ENCODE measurements at places on chromosomes 6 and 20. TPM values are rescaled to one million over a fixed set of nuclear protein-coding genes. Genes with fewer than 3 reads are reported as not detected.

The FYN gene
- total RNA-seq = 27.6 TPM

The C6orf58 gene
- not detected for total RNA-seq

The SUMO4 gene
- total RNA-seq = not detected

The KCNQ5 gene
- not detected for total RNA-seq

The RAD21L1 gene
- 0.11 TPM for total RNA-seq

The LY6G5C gene
- 1.6 TPM for total RNA-seq

The SRSF12 gene
- not detected for total RNA-seq

The PBOV1 gene
- not detected for total RNA-seq

The SLC35D3 gene
- not detected for total RNA-seq

The TAGAP gene
- total RNA-seq = not detected

The ZCCHC3 gene
- 21.5 TPM for total RNA-seq

The BPIFA1 gene
- total RNA-seq = not detected

The EYS gene
- 0.07 TPM for total RNA-seq

Measured in PC-3 (cell line).